Brain microvascular endothelial cell (primary cell): ENCODE measurements at places on chromosomes 13 and 19.

GRCh38 chr13:99033814-99034213 is 56.0 kb upstream of the DOCK9 start:
- no peak for DNase-seq

DNA sequence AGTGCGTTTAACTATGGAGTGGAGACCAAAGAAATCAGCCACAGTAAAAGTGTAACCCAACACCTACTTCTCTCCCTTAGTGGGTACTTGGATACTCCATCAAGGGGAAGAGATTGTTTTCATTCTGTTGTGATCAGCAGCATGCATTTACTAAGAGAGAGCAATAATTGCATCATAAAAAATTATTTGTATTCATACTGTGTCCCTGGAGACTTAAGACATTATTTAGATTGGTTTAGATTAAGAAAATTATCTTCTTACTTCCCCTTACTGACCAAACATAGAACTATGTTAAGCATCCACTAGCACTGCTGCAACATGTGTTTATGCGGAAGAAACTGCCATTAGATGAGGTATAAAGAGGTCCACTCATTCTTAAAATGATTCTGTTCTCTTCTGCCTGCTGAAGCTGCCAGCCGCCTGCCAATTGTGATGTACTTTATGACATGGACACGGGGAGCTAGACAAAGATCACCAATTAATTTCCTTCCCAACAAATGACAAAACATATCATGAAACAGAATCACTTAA is 738.5 kb downstream of the DIAPH3 start:
- DNase-seq: peak; percentile 62

GRCh38 chr13:27709779-27710178 is 82.5 kb upstream of the GSX1 start:
- no peak for DNase-seq

GRCh38 chr19:14871619-14872230 is 14.2 kb downstream of the OR7A17 start:
- DNase-seq: no peak

DNA sequence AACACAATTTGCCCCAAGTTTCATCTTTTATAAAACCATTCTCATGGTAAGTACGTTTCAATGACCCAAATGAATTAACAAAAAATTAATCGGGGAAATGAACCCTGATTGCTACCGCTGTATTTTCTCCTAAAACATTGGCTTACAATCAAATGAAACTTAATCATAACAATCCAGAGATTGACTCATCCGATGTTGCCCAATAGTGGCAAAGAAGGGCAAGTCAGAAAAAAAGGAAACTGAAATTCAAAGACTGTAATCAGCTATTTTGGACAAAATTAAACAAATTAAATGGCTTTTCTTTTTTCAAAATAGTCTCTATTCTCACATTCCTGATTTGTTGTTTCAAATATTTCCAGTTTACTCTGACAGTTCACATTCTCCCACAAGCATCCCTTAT is 3.9 kb upstream of the ACOD1 start:
- DNase-seq: peak; percentile 43

DNA sequence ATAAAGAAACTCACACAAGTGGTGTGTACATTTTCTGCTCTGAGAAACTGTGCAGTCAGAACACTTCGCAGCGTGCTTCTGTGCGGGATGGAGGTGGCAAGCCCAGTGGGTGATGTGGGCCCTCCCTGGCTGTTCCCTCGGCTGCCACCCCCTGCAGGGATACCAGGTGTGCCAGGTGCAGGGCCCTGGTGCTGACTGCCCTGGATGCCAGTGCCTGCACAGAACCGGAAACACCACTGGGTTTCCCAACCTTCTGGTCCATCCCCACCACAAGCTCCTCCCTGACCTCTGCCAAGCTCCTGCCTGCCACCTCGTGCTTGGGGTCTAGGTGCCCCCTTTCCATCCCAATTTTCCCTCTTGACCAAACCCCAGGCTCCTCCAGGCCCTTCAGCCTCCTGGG is 81.9 kb upstream of the MCF2L start:
- no peak for DNase-seq

DNA sequence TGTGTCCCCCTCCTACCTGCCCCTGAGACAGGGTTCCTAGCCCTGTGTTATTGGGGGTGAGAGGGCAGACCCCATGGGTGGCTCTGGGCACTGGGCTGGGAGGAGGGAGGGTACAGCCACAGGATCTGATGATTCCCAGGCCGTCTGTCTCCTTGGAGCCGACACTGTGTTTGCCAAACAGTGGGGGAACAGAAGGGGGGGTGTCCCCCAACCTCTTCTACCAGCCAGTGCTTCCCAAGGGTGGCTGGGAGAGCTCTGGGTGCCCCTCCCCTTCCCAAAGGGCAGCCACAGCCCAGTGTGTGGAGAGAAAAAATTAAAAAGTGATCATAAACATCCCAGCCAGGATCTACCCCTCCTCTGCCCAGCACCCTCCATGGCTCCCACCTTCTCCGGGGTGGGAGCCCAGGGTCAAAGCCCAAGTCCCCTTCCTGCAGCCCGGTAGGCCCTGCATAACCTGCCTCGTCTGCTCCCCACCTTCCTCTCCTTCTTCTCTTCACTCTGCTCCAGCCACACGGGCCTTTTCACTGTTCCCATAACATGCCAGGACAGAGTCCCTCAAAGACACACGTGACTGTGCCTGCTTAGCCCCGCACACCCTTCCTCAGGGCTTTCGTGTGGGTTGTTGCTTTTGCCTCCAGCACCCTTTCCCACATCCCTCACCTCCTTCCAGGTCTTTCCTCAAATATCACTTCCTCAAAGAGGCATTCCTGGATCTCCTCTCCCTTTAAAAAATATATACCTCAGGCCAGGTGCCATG is 1.4 kb upstream of the PLIN4 start:
- no peak for DNase-seq

GRCh38 chr13:44746690-44747089 is 170.6 kb upstream of the TSC22D1 start:
- DNase-seq: no peak

DNA sequence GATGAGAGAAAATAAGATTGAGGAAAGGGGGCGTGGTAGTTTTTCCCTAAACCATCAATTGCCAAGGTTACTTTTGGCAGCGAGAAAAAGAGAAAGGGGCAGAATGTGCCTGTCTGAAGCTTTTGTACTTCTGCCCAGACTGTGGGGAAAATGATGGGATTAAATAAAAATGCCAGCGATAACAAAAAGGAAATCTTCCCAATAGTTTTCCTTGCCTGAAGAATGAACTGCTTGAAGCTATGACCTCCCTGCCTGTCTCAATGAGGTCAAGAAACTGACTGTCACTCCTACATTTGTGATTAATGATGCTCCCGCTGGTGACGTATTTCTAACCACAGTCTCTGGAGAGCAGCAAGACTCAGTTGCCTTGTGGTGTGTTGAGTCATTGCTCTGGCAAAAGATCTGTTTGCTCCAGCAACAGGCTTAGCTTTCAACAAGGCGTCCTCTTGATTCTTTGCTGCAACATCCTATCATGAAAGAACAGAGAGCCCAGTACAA is 1051.5 kb downstream of the DIAPH3 start:
- DNase-seq: peak; percentile 99

DNA sequence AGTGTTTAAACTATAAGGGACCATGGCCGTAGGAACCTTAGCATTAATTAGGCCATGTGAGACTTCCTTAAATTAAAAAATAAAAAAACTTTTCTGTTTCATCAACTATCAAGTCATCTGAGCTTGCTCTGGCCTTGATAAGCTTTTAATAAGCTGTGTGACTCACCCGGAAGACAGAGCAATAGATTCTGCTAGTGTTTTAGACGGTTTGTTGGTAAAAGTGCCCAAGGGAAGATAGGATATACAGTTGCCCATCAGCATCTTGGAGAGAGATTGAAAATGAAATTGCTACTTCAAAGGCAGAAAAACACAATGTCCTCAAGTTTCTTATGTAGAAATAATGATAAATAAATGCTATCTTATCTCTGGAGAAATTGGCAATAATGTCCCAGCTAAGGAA is 31.2 kb upstream of the RCBTB2 start:
- DNase-seq: peak; percentile 31

DNA sequence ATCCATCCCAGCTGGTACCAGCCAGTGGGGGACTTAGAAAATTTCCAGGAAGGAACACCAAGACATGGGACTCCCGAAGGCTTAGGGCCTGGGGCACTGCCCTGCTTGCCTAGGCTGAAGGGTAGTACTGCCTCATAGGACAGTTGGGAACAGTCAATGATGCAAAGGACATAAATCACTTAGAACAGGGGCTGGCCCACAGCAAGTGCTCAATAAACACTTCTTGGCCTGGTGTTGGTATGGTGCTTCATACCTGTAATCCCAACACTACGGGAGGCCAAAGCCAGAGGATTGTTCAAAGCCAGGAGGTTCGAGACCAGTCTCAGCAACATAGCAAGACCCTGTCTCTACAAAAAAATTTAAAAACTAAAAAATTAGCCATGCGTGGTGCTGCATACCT is 5.8 kb downstream of the KEAP1 start:
- DNase-seq: no peak

GRCh38 chr13:90591927-90592268 is 755.6 kb upstream of the MIR17HG start:
- no peak for DNase-seq

DNA sequence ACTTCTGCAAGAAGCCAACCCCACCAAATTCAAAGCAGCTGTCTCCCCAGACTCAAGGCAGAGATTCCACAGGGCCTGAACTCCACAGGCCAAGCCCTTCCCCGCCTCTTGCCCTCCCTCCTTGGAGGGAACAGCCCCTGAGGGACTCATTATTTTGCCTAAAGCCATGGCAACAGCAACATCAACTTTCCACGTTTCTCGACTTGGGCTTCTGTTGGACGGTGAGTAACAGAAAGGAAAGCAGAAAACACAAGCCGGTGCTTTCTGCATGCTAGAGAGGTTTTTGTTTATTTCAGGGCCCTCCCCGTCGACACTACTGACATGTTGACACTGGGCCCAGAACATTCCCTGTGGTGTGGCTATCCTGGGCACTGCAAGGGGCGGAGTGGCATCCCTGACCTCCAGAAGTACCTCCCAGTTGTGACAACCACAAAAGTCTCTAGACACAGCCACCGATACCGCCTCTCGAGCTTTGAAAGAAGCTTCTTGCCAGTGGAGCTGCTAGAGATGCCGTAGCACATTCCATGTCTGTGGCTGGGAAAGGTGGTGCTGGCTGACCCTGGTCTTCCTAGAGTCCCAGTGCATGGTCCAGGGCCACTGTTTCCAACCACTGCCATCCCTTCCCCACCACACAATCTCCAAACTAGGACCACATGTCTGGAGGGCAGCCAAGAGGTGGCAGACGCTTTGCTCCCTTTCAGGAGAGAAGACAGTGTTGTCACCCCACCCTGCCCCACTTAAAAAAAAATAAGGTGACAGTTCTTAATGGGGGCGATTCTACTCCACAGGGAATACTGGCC is 12.8 kb downstream of the CAPS start:
- DNase-seq: peak; percentile 20

DNA sequence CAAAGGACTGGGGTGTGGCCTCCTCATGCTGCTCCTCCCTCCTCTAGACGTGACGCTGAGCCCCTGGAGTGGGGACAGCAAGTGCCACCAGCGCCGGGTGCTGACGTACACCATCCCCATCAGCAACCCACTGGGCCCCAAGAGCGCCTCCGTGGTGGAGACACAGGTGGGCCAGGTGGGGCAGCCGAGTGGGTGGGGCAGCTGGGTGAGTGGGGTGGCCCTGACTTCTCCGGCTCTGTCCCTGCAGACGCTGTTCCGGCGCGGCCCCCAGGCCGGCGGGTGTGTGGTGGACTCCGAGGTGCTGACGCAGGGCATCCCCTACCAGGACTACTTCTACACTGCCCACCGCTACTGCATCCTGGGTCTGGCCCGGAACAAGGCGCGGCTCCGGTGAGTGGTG is 11.1 kb upstream of the SCN1B start:
- no peak for DNase-seq

- DNase-seq: no peak
Observed at GRCh38 chr19:33785795-33786194, 10.9 kb upstream of the KCTD15 start.

- no peak for DNase-seq
Observed at GRCh38 chr13:67438465-67438864, 208.3 kb upstream of the PCDH9 start.

- DNase-seq: peak; percentile 71
Observed at GRCh38 chr13:49690133-49690994, 922 bp downstream of the EBPL start.

DNA sequence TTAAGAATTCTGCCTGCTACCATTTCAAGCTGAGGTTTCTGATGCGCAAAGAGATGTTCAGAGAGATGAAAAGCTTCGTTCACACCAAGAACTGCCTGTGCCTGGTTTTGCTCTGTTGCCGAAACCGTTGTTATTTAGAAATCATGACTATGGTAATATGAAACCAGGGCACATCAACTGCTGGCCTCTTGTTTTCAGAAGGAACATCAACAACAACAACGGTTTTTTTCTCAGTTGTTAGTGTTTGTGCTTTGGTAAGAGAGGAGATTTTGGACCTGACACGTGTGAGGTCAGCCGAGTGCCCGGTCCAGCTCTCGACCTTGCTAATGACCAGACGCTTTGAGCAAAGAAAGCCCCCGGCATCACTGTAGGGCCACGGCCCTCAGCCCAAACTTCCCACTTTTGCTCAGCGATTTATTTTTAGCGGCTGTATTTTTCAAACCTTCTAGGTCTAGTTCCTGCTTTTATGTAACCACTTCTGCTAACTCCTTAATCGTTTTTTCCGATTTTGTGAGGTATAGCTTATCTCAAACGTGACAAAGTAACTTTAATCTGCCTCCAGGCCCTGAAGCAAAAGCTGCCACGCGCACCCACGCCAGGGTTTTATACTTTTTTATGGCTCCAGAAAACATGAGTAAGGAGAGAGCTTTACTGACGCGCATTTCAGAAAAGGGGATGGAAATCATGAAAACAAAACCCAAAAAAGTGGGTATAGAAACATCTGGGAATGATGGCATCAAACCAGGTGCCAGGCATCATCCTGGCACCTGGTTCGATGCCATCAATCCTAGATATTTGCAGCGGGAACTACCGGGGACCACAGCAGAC is 42.0 kb downstream of the KLF2 start:
- DNase-seq: no peak

GRCh38 chr13:50617134-50617721 is 226.3 kb downstream of the DLEU7 start:
- peak; percentile 61 for DNase-seq
